ENCODE measurements at places on chromosomes 5 and 9.

DNA sequence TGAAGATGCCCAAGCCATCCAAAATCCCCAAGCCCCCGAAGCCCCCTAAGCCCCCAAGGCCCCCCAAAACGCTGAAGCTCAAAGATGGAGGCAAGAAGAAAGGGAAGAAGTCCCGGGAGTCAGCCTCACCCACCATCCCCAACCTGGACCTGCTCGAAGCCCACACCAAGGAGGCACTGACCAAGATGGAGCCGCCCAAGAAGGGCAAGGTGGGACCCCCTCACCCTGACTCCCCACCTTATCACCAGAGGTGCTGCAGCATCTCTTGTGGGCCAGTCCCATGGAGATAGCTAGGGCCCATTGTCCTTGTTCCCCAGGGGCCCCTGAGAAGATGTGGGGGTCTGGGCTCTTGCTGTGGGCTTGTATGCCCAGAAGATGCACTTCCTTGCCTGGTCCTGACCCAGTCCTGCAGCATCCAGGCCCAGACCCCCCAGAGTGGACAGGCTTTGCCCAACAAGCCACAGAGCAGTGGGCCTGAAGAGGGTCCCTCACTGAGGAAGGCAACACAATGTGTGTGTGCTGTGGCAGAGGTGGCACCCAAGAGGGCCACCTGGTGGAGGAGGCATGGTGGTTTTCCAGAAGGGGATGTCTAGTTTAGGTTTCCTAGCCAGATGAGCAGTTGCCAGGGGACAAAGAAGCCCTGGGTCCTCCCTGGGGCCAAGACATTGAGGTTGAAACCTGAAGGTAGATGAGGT is 84.1 kb downstream of the PHF2 start:
- no peak for DNase-seq

GRCh38 chr9:78296201-78296892 is 578 bp upstream of the PSAT1 start:
- peak; percentile 5 for DNase-seq

- DNase-seq, result no peak
These were observed 20.9 kb upstream of the SYNPO start for GRCh38 chr5:150619359-150620230.

DNA sequence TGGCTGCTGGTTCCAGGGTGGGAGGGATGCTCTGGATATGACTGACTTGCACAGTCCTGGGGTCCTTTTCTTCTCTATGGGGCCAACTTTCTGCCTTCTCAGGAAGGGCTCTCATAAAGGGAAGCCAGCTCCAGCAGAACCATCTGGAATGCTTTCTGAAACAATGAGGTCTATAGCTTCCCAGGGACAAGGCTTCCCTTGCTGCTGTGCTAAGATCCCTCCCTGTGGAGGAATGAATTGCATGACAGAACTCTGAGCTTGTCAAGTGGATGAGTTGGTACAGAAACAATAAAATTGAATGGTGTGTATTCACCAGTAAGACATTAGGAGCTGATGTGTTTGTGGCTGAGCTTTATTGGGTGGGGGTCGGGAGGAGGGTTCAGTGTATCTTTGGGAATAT is 19.8 kb downstream of the CKMT2 start:
- no peak for DNase-seq

GRCh38 chr5:458547-459353 is 15.8 kb downstream of the EXOC3 start:
- DNase-seq, result peak; percentile 42

DNA sequence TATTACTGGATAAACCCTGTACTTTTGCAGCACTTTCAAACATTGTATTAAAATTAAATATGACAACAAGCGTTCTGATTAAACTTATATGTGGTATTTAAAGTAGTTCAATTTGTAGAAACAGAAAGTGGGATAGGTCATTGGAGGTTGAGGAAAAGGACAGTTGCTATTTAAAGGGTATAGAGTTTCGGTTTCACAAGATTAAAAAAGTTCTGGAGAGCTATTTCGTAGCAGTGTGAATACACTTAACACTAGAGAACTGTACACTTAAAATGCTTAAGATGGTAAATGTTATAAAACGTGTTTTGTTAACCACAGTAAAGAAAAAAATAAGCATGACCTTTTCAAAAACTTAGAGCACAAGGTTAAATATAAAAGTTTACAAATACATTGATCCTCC is 382.1 kb downstream of the BRINP1 start:
- DNase-seq, result no peak

DNA sequence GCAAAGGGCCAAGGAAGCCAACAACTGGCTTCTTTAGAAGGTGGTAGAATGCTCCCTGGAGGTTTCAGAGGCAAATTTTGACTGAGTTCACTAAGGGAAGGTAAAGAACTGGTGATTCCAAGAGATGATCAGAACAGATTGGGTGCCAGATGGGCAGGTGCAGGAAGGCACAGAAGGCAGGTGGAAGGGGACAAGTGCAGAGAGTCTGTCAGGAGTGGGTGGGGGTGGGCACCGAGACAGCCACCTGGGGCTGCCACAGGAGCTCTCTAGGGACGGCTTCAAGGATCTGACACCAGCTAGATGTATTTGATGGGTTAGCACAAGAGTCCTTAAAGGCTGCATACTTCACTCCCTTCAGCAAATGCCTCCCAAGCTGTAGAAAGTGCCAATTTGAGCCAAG is 207.3 kb downstream of the PTTG1 start:
- DNase-seq, result no peak

DNA sequence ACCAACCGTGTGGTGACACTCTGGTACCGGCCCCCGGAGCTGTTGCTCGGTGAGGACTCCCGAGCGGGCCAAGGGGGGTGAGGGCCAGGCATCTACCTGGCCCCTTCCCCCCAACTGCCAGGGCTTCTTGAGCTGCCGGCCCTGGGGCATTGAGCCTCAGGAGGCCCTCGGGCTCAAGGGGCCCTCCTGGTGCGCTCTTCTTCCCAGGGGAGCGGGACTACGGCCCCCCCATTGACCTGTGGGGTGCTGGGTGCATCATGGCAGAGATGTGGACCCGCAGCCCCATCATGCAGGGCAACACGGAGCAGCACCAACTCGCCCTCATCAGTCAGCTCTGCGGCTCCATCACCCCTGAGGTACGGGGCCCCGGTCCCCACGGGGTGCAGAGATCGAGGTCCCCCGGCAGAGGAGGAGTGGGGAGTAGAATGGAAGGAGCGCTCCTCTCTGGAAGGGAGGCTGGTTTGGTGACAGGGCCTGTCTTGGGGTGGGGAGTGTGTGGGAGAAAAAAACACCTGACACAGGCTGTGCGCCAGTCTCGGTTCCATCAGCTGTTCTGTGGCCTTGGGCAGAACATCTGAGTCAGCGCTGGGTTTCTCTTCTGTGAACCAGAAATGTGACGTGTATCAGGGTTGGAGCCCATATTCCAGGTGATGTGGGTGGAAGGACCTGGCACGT is 2.6 kb downstream of the CDK9 start:
- no peak for DNase-seq

DNA sequence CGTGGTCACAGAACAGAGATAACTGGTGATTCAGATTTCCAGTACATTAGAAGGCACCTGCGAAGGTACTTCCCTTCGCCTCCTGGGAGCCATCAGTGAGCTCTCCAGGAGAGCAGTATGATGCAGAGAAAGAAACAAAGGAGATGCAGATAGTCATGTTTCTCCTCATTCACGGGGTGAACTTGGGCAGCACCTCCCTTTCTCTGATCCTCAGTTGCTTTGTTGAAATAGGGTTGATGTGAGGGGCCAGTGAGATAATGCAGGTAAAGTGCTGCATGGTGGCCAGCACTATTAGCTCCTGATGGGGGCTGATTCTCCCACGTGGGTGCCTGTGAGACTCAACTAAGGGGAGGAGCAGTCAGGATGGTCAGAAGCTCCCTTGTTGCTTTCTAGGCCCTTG is 46.6 kb upstream of the ZNF169 start:
- no peak for DNase-seq

GRCh38 chr5:59177644-59178043 is 594.8 kb downstream of the RAB3C start:
- no peak for DNase-seq

DNA sequence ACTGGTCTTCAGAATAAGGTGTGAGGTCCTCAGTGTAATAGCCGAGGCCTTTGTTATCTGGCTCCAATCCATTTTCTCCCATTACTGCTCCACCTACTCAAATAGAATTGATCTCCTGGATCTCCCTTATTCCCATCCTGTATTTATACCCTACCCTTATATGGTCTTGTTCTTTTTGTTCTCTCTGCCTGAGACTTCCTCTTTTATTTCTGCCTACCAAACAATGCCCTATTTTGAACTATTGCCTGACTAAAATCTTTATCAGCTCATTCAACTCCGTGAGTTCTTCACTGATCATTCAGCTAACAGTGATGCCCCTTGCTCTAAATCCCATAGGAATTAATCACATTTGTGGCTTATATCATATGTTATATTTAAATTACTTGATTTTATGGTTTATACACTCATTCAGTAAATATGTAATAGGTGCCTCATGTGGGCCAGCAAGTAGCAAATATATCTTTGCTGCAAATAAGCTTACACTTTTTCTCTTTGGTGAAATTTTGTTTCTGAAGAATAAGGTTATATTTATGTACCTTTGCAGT is 417.5 kb upstream of the MEF2C start:
- DNase-seq, result no peak

GRCh38 chr5:132386644-132387286 is 17.3 kb downstream of the SLC22A5 start:
- DNase-seq, result peak; percentile 63

GRCh38 chr5:147084702-147085101 is 150.1 kb upstream of the STK32A start:
- no peak for DNase-seq

DNA sequence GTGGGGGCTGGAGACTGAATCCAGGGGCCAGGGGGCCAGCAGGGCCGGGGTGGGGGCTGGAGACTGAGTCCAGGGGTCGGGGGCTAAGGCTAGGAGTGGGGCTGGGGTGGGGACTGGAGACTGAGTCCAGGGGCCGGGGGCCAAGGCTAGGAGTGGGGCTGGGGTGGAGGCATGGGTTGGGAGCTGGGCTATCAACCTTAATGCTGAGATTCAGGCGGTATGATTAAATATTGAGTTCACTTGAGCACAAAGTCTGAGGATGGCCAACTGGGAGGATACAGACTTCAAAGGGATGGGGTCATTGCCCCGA is 17.0 kb upstream of the LRRC14B start:
- DNase-seq, result no peak

- DNase-seq, result no peak
These were observed 12.4 kb downstream of the LARP1 start for GRCh38 chr5:154767576-154767975.

DNA sequence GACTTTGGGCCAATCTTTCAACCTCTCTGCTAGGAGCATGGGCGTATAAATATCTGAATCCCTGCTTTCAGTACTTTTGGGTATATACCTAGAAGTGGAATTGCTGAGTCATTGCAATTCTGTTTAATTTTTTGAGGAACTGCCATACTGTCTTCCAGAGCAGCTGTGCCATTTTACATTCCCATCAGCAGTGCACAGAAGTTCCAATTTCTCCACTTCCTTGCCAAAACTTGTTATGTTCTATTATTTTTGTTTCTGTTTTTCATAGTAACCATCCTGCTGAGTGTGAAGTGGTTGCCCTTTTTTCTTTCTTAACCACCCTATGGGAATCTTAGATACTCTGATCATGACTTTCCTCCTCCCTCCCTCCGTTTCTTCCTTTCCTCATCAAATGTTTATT is 11.1 kb upstream of the CCIN start:
- DNase-seq, result no peak

DNA sequence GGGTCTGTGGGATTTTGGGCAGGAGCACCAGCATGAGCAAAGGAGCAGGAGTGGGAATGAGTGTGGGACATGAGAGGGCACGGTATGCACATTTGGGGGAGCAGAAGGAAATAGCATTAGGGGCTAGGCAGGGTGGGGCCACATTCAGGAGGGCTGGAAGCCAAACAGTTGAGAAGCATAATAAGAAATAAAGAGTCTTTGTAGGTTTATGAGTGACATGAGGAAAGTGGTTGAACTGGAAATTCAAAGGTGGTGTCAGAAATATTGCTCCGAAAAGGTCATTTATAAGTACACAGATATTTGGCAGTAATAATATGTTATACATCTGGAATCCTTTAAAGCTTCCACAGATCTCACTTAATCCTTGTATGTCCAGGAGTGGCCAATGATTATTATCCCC is 26.4 kb downstream of the ARHGEF28 start:
- no peak for DNase-seq

DNA sequence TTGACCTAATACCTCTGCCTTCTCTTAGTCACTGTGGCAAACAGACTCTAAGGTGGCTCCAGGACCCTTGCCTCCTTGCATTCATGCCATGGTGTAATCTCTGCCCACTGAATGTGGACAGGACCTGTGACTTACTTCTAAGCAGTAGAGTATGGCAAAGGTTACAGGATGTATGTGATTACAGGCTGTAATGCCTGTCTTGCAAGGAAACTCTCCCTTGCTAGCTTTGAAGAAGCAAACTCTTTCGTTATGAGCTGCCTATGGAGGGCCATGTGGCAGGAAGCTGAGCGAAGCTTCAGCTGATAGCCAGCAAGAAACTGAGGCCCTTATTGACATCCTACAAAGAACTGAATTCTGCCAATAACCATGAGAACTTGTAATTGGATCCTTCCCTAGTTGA is 103.3 kb upstream of the HMHB1 start:
- no peak for DNase-seq

DNA sequence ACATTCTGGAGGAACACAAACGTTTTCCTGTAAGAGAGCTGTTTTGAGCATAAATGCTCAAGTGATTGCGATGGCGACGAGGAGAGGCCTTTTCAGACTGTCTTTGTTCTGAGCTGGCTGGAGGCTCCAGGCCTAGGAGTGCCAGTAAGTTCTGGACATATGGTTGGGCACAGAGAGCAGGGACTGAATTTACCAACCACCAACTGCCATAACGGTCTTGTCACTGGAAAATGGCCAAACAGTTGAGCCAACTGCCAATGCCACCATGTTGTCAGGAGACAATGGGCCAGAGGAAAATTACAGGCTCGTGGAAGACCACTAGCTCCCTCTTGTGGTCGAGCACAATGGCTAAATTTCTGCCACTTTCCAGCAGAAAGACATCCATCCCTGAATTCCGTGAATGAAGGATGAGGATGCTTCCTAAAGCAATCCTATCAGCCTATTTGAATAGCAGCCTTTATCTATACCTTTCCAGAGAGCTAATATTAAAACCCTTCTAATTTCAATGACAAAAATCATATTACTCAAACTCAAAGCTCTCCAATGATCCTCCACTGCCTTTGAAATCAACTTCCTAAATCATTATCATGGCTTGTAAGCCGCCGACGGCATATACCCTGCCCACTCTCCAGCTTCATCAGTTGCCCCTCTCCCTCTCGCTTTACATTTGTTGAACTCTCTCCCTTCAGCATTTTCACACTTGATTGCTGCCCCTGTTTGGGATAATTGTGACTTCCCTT is 66.9 kb upstream of the GLIS3 start:
- DNase-seq, result peak; percentile 14

Data from activated T-cell treated with anti-CD3 and anti-CD28 coated beads for 4 hours (primary cell).